ACHN (cell line): ENCODE measurements at places on chromosomes 6 and 20.

GRCh38 chr20:48034751-48035150, 249.5 kb upstream of the SULF2 start:
- DNase-seq, result no peak

GRCh38 chr6:130918171-130918570, 91.0 kb downstream of the SMLR1 start:
- DNase-seq, result no peak

- DNase-seq, result no peak
Measured at GRCh38 chr6:112927641-112928320, 580.7 kb downstream of the RFPL4B start.

- DNase-seq, result no peak
Measured at GRCh38 chr20:2804041-2804828, 3.8 kb upstream of the CPXM1 start.

DNA sequence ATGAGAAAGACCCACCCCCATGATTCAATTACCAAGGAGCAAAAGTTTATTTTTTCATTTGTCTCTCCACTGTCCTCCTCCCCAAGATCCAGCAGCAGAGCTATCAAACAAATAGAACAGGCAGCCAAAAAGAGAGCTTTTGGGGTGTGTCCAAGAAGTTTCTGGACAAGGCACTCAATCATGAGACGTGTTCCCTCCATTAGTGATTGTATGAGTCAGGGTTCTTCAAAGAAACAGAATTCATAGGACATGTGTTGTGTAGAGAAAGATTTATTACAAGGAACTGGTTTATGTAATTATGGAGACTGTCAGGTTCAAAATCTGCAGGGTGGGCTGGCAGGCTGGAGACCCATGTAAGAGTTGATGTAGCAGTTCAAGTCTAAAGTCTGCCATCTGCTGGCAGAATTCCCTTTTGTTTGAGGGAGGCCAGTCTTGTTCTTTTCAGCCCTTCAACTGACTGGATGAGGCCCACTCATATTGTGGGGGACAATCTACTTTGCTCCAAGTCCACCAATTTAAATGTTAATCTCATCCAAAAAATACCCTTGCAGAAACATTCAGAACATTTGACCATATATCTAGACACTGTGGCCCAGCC, 248.1 kb upstream of the OPRM1 start:
- DNase-seq, result peak; percentile 22

DNA sequence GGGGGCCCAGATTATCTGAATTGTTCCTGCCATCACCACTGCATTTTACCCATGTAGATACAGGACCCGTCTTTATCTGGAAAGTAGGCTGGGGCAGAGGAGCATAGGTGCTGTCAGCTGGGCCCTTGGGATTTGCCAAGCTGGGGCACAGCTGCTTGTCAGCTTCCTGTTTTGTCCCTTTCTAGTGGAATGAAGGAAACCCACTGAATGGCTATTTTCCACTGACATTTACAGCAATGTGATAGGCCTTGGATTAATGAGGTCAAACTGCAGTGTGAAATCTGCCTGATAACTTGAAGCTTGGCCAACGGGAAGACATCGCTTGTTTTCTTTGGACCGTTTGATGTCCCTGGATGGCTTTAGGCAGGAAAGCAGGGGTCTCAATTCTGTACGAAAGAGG, 6.7 kb downstream of the PPP1R16B start:
- DNase-seq, result no peak

GRCh38 chr20:13029687-13030375, 21.1 kb downstream of the SPTLC3 start:
- DNase-seq, result peak; percentile 88

GRCh38 chr6:96814625-96815024, 22.7 kb downstream of the GPR63 start:
- DNase-seq, result no peak

GRCh38 chr6:92648364-92649086, 770.8 kb downstream of the EPHA7 start:
- no peak for DNase-seq

- DNase-seq, result no peak
Measured at GRCh38 chr6:10395171-10395703, 19.6 kb downstream of the TFAP2A start.

DNA sequence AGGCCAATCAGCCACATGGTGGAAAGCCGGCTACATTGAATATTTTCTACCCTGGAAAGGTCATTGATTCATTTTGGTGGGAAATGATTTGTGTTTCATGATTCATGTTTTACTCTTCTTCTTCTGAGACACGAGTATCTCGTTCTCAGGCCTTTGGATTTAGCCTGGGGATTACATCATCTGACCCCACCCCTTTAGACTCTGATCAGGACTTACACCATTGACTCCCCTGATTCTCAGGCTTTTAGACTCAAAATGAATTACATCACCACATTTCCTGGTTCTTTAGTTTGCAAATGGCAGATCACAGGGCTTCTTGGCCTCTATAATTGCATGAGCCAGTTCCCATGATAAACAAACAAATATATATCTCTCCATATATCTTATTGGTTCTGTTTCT, 228.8 kb downstream of the ADGRG6 start:
- DNase-seq, result no peak

- no peak for DNase-seq
Measured at GRCh38 chr6:161031721-161032495, 40.3 kb downstream of the MAP3K4 start.

DNA sequence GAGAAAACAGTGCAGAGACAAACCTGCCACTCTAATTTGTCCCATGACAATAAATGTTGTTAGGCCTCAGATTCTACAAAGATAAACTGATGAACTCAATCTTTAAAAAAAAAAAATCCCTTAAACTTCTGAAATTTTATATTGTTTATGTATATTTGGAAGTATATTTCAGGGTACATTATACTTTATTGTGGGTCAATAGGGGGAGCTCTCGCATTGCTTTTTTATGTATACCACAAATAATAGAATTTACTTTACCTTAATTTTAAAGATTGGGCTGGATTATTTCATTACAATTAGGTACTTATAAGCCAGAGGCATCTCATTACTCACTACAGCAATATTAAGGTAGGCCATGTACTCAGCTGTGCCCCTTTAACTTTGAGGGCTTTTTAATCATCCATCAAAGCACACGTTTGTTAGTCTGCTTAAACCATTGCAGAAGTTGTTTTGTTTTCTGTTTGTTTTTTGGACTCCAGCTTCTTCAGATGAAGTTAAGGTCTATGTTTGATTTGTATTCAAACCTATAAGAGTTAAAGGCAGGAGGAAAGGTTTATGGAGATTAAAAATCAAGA, 56.3 kb upstream of the EYA4 start:
- DNase-seq, result peak; percentile 5

DNA sequence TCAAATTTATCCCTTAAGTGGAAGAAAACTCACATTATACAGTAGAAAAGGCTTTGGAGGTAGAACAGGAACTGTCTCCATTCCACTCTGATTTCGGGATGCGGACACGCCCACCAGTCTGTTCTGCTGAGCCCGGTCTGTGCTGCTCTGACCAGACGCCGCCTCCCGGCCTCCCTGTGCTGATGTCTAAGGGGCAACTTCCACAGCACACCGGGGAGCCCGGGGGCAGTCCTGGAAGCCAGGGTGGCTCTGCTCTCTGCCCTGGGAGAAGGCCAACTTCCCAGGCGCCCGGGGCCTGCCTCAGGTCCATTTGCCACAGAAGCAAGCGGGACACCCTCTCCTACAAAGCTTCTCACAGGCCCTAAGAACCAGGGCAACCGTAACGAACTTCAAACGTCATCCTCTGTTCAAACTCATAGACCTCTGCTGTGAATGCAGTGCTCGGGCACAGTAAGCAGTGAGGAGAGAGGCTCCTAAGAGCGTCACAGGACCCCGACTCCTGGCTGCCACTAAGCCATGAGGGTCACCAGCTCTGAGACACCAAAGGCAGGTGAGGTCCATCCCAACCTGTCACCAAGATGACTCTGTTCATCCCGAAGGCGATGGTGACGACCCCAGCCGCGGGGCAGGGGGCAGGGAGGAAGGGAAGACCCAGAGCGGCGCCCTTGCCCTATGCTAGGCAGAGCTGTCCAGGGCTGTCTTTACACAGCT, 5.6 kb downstream of the TAF4 start:
- DNase-seq, result no peak

DNA sequence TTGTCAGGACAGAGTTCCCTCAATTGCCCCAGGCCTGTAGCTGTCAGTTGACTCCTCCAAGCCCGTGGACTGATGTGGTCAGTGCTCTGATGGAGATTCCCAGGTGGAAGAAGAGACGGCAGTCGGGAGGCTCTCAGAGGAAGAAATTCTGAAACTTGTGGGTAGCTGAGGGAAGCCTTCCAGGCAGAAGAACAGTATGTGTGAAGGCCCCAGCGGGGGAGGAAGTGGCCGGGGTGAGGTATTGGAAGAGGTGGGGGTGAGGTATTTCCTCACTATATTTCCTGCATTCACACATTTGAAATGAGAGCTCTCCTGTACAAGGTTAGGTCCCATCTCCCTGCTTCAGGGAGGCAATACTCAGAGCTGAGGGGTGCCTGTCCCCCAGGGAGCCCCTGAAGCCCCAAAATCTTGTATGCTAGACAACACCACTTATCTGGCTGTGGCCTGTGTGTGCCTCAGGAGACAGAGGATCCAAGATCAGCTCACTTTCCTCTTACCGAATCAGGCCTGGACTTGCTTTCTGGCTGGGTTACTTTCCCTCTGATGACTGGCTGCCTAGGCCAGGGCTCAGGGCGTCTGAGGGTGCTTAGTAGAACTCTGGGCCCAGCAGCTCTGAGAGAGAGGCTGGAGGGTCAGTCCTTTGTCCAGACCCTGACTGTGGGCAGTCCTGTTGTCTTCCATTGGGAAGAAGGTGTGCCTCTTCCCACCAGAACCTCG, 49.3 kb upstream of the MYL9 start:
- DNase-seq, result no peak

DNA sequence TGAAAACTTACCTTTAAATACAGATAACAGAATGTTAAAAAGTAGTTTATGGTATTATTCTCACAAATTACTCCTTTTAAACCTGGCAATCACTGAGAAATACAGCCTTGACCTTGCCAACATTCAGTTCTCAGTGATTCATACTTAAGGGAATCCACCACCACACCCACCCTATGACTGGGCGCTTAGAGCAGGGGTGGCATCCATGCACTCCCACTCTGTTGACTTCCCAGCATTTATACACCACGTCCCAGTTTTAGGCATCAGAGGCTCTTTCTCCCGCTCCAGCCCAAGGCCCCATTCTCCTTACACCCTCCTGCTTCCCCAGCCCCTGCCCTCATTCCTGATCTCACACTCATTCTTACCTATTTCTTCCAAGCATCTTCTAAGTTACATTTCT, 16.3 kb downstream of the TRAF3IP2 start:
- DNase-seq, result peak; percentile 86

DNA sequence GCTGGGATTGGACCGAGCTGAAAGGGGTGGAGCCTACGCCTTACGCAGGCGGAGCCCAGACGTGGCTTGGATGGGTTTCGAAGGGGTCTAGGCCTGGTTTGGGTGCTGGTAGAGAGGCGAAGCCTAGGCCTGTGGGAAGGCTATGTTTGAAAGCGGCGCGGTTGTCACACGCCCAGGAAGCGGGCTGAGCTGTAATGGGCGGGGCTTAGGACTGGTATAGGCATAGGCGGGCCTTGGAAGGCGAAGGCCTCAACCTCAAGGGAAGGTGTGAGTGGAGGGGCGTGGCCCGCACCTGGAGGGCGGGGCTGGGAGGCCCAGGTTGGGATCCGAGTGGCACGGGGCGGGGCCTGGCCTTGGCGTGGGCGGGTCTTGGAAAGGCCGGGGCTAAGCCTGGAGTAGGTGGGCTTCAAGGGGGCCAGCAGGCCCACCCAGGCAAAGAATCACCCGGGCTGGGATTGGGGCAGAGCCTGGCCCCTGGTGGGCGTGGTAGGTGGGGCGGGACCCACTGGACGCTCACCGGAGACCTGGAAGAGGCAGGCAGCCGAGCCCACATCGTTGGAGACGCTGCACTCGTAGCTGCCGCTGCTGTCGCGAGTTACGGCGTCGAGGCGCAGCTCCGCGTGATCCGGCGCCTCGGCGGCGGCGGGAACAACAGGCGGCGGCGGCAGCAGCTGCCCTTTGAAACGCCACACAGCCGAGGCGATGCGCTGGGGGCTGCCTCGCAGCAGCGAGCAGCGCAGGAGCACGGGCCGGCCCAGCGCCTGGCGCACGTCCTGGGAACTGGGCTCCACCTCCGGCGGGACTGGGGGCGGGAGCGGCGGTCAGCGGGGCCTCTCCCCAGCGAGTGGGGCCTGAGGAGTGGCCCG, 49.0 kb downstream of the MDGA1 start:
- DNase-seq, result no peak

DNA sequence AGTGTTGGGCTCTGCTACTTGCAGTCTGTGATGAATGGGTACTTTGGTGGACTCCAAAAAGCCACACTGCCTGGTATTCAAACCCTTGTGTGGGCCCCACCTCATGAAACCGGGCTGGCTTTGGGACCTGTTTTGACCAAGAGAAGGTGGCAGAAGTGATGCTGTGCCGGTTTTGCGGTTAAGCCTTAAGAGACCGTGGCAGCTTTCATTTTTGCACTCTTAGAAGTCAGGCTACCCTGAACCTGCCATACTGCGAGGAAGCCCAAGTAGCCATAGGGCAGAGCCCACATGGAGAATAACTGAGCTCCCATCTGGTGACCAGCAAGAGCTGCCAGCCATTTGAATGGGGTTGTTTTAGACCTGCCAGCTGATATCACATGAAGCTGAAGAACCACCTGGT, 10.2 kb downstream of the SULF2 start:
- no peak for DNase-seq

DNA sequence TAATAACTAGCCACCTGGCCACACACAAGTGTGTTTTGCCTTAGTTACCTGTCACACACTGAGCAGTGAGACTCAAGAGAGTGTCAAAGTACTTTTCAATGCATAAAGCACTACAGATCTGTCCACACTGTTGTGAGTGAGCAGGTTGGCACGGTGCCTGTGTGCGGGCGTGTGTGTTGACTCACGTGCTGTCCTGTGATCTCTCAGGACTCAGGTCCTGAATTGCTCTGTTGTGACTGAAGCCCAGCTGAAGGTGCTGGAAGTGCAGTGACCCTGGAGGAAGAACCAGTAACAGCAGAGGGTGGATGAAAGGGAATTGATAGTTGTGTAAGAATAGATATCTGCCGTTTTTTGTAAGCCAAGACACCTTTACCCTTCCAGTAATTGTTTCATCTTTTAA, 18.3 kb downstream of the SLC16A10 start:
- peak; percentile 64 for DNase-seq

- DNase-seq, result no peak
Measured at GRCh38 chr20:3330046-3330741, 77.3 kb downstream of the DNAAF9 start.

- no peak for DNase-seq
Measured at GRCh38 chr6:26198722-26199056, 111.5 kb downstream of the HFE start.

DNA sequence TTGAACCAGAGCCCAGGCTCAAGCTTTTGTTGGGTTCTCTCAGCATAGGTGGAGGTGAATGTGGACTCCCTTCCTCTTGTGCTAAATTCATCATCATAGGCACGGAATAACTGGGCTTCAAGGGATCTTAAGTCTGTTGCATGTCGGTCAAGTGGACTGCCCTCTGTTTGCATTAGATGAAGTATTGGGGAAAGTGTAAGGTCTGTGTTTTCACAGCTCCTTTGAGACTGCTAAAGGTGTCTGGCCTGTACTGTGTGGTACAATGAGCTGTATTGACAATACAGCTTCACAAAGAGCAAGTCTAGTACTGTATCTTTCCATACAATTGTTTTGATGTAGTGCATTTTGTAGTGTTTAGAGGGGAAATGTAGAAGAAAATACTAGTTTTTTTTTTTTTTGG, 34.3 kb upstream of the TULP4 start:
- DNase-seq, result no peak

GRCh38 chr6:40164345-40164755, 230.1 kb upstream of the MOCS1 start:
- no peak for DNase-seq
